Hepatocyte (in vitro differentiated cells): ENCODE measurements at places on chromosomes 7 and 10. TPM values are rescaled to one million over a fixed set of nuclear protein-coding genes. Genes with fewer than 3 reads are reported as not detected.

DIP2C gene
- 9.9 and 12.8 TPM in 2 replicates for total RNA-seq

PNLIPRP3 gene
- total RNA-seq: 0.93 and 1.0 TPM in 2 replicates

OIT3 gene
- total RNA-seq: not detected in 2 replicates

NOC3L gene
- total RNA-seq: 18.8 and 20.5 TPM in 2 replicates

FAM13C gene
- total RNA-seq: 3.1 and 4.9 TPM in 2 replicates

AKR1C4 gene
- total RNA-seq: 1.5 and 1.7 TPM in 2 replicates

LRRC27 gene
- total RNA-seq: 6.8 and 8.3 TPM in 2 replicates
